Activated T-cell treated with anti-CD3 and anti-CD28 coated beads, Interleukin-2, amount 50 U/mL, for 48 hours (primary cell): ENCODE measurements at places on chromosomes 2 and 18.

DNA sequence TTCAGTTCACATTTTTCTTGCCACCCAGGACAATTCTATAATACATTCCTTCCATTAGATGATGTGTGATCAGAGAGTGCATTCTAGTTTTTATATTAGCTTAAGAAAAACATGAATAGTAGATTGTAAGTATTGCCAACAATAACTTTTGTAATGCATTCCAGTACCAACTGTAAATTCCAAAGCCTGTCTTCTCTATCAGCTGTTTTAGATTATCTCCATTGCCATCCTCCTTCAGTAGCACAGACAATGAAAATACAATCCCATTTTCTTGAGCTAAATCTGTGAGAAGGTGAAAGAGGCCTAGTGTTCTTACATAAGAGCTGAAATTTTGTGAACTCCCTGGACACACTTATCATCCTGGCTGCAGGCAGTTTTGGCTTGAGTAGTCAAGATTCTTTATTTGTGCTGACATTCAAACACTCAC, 103.9 kb downstream of the CCBE1 start:
- DNase-seq, result no peak

GRCh38 chr18:7784171-7784570, 217.1 kb downstream of the PTPRM start:
- DNase-seq, result no peak

GRCh38 chr18:9808295-9809241, 77.2 kb upstream of the TXNDC2 start:
- no peak for DNase-seq

GRCh38 chr2:130957915-130958314, 121.2 kb downstream of the ARHGEF4 start:
- DNase-seq, result no peak

DNA sequence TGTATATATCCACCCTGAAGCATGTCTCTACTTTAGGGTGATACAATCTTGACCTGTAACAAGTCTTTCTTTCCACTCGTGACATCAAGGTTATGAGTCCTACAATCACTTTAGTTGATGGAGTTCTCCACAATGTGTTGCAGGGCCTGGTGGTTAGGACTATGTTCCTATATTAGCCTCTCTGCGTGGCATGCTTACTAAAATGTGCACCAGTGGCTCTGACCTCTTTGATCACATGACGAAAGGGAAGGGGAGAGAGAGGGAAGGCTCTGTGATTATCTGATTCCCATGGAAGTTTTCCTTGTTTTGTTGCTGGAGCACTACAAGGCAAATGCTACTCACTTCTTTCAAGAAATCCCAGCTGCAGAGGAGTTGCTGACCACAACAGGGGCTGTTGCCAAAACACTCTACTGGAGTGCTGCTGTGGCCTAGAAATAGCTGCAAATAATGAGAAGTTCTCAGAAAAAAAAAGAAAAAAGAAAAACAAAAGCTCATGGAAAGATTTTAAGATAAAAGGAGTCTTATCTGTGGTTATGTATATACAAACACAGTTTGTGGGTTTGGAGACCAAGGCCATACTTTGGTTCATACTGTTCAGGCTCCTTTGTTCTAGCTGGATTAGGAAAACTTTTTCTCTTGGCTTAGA, 272.8 kb upstream of the MMADHC start:
- DNase-seq, result no peak

- DNase-seq, result no peak
Observed at GRCh38 chr2:241224851-241225438, 36.5 kb downstream of the ANO7 start.

DNA sequence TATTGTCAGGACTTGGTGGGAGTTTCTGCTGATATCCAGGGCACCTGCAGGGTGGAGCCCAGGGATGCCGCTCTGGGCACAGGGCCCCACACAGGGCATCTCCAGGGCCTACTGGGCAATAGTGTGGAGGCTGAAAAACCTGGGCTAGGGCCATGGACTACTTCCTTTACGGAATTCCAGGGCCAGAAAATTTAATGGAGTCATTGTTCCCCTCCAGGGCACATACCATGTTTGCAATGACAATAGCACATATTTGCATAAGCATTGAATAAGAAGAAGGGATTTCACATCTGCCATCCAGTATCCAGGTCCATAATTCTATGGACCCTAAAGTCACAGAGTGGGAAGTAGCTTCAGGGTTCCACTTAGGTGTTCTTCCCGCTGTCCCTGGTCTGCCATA, 103.8 kb upstream of the TPO start:
- DNase-seq, result no peak

DNA sequence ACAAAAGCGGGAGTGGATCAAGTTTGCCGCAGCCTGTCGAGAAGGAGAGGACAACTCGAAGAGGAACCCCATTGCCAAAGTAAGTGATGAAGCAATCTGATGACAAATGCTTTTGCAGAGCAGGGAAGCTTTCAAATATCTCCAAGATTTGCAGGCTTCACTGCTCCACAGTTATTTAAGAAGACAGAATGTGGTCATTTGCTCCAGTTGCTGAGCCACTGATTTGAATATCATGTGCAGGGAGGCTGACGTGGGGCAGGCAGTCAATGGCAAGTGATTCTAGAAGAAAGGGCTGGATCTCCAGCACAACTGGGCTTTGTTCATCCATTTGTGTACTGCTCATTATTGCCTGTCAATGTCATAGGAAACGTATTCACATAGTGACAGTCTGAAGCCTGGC, 10.2 kb downstream of the DSG4 start:
- DNase-seq, result no peak

DNA sequence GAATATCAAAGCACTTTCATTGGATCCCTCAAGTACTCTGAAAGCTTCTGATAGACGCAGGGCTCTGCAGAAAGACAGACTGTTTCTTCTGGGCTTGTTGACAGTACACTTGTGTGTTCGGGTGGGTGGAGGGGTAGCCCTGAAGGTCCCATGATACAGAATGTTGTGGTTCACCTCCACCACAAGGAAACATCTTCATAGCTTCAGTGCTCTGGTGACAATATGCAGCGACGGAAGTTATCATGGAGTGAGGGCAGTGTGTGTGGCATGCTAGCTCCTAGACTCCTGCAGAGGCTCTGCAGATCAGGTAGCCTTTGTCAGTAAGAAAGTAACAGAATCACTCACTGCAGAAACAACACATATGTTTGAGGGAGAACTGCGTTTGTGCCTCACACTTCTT, 90.7 kb downstream of the MEIS1 start:
- DNase-seq, result no peak

DNA sequence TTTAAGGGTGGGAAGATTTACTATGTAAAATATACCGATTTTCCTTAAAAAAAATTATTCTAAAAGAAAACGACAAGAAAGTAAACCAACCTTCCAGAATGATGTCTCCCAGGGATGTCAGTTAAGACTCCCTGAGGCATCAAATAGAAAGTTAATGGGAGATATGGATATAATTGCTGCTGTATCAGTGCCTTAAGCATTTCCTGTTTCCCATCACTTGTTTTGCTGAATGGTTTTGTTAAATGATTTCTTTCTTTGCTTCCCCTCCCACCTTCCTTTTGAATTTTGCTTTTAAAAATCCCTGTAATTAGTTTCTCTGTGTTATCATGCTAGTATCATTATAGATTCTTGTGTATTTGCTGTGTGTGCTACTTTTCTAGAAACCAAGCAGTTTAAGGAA, 154.3 kb upstream of the CWC22 start:
- DNase-seq, result no peak

DNA sequence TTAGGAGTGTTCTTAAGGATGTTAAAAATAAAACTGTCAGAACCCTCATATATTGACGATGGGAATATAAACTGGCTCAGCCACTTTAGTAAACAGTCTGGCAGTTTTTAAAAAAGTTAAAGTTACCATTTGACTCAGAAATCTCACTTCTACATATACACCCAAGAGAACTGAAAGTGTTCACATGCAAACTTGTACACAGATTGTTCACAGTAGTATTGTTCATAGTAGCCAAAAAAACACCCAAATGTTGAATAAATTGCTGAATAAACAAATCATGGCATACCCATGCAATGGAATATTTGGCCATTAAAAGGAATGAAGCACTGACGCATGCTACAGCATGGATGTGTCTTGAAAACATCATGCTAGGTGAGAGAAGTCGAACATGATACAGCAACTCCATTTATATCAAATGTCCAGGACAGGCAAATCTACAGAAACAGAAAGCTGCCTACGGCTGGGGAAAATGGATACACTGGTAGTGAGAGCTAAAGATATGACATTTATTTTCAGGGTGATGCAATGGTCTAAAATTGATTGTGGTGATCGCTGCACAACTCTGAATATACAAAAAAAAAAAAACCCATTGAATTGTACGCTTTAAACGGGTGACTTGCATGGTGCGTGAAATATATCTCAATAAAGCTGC, 10.1 kb downstream of the RPL31 start:
- DNase-seq, result no peak

GRCh38 chr2:78251708-78252107, 729.5 kb upstream of the LRRTM4 start:
- no peak for DNase-seq

DNA sequence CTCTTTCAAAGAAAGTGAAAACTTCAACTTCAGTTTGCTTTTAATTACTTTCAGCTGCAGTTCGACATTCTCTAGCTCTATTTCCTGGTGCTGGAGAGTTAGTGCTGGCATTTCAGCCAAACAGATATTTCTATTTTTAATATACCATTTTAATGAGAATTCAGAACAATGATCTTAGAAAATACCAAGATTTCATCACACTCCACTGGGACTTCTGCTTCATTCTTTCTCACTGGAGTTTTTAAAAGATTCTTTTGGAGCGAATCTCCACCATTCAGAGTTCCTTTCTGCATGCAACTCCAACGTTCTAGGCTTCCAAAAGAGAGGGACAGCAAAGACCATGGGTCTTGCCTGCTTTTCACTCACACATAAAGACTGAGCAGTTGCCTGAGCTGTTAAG, 94.2 kb downstream of the CABLES1 start:
- DNase-seq, result no peak

DNA sequence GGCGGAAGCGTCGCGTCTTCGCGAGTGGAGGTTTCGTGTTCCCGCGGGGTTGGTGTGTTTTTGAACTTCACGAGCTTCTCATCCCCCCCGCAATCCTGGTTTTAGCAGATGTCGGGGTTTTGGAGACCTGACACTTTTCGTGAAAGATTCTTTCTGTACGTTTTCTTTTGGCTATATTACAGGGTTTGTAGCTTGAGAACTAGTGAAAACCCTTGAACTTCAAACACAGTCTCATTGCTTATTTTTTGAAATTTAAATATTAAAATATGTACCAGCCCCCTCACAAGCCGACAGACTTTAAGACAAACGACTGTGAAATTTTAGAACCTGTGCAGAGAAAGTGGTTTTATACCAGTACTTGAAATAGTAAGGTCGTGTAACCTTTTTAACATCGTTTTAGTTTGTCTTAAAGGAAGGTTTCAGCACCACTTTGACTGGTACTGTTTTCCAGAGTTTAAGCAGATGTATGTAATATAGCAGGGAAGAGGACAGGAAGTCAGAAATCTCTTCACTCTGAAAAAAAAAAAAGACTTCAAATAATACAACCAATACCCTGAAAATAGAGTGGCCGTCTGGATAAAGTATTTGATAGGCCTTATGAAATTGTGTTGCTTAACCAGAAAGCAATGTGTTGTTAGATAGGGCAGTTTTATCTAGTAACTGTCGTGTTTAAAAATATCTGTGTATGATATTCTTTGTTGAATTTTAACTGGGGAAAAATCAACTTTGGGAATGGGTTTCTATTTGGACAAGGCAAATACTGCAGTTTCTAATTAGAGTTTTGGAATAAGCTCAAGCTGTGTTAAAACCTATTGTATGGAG, 1.4 kb downstream of the SPATS2L start:
- no peak for DNase-seq

- DNase-seq, result no peak
Observed at GRCh38 chr18:22601481-22601880, 183.8 kb upstream of the CTAGE1 start.

DNA sequence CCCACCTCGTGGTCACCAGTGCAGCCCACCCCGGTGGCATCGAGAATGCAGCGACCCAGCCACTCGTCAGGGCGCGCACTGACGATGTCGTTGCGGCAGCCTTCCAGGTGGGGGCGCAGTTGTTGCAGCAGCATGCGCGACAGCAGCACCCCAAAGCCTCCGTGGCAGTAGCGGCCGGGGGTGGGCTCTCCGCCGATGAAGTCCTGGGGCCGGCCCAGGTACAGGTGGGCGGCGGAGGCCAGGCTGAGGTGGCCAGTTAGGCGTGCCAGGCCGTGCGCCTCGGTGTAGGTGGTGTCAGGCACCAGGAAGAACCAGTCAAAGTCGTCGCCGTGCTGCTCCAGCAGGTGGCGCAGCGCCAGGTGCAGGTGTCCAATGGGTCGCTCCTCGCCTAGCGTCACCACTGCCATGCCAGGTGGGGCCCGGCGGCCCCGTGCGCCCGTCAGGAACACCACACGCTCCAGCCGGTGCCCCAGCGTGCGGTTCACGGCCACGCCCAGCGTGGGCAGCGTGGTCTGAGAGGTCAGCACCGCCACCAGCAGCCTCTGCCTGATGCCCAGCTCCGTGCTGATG, 1.9 kb downstream of the CHPF start:
- DNase-seq, result peak; percentile 96

DNA sequence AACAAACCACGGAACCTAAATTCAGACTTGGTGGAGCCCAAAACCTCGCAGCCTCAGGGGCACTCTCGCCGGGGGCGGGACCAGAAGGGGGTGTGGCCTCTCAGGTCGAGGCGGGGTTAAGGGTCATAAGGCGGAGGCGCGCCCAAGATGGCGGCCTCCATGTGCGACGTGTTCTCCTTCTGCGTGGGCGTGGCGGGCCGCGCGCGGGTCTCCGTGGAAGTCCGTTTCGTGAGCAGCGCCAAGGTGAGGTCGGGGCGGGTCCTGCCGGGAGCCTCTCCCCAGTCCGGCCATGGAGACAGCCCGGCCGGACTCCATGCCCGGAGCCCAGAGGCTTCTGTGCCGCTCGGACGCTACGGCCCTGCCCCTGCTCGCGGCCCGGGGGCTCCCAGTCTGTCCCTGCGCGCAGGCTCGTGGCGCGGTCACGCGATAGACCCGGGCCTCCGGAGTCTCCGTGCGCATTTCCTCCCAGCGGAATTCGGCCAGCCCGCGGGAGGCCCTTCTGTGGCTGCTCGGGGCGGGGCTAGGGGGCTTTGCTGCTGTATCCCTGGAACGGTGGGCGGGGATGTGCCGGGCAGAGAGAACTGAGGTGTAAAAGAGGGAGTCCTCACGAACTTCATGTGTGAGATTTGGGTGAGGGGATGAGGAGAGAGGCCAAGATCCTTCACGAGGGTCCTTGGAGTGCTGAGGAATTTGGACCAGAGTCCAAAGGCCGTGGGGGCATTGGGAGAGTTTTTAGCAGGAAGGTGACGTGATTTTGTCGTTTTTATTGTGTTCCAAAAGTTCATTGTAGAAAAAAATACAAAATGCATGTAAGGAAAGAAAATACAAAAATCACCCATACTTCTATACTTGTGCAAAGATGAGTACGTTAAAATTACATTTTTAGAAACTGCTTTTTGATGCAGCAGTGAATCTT, at the start of gene SMYD5:
Gene SMYD5 (plus strand): TSS at position 126 of the 916 bp plus-strand sequence. CDS start 22 bp downstream, at position 148.
- peak; percentile 97 for DNase-seq

DNA sequence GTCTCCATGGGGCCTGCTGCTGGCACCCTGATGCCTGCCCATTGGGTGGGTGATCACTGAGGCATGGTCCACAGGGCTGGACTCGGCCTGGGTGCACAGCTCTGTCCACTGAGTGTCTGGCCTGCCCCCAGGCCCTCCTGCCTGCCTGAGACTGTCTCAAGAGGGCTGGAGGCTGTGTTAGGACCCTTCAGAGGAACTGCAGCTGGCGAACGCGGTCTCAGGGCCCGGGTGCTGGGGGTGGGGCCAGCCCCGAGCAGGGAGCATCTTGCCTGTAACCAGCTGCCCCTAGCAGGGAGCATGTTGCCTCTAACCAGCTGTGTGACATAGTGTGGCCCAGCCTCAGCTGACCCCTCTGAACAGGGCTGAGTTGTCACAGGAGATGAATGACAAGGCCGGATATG, 50.0 kb downstream of the TWIST2 start:
- DNase-seq, result no peak
